ENCODE measurements at places on chromosomes 11 and 22.

- DNase-seq = no peak
These were observed 69.7 kb downstream of the RAB38 start for GRCh38 chr11:88105526-88105925.

DNA sequence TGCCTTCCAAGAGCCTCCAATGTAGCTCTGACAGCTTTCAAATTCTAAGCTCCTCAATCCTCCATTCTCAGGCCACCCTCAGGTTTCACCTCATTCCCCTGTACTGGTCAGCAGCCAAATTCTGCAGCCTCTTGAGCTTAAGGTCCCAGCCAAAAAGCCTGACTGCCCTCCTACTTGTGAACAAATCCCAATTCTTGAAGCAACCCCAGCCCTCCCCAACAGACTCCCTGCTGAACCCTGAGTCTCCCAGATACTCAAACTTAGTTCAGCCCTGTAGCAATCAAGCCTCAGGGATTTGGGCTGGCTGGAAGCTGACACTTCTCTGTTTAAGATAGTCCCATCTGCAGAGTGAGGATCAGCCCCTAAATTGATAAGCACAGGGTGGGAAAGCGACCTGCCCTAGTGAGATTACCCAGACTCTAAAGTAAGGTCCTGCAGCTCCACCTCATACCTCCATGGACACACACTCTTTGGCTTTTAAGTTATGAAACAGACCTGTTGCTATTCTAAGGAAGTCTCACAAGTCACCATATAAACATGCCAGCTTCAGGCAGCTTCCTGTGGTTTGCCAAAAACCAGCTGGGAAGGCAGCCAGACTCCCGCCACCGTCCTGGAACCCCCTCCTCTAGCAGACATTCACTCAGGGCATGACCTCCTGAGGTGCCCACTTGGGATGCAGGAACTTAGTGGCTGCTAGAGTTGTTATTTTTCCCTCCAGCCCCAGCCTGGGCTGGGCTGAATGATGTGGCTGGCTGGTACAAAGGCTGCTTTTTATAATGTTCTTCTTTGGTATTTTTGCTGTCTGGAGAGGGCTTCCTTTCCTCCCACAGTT lies 82.5 kb upstream of the PICALM start:
- DNase-seq = no peak

DNA sequence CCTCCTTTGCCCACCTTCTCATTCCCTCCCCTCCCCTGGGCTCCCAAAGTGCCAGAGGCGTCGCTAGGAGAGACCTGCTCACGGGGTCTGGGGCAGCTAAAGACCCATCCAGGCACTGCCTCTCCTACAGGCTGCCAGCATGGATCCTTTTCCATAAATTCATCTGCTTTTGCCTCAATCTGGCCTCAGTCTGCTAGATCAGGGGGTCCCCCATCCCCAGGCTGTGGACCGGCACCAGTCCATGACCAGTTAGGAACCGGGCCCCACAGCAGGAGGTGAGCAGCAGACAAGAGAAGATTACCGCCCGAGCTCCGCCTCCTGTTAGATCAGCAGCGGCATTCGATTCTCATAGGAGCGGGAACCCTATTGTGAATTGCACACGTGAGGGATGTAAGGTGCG lies 12.3 kb downstream of the LTO1 start:
- no peak for DNase-seq

DNA sequence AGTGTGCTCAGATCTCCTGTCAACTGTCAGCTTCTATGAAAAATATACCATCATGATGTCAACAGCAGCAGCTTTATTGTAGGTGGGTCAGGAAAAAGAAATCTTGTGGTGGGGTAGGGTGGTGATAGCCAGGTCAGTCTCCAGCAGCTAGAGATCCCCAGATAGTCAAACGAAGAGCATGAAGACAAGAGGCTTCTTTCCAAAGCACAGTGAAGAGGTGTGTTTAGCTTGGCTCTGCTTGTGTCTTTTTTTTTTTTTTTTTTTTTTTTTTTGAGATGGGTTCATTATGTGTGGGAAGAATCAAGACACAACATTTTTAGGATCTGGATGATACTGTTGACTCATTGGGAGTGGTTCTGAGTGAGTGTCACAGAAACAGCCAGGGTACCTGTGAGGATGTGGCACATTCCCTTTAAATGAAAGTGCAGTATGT lies 1075.5 kb downstream of the NTM start:
- no peak for DNase-seq

DNA sequence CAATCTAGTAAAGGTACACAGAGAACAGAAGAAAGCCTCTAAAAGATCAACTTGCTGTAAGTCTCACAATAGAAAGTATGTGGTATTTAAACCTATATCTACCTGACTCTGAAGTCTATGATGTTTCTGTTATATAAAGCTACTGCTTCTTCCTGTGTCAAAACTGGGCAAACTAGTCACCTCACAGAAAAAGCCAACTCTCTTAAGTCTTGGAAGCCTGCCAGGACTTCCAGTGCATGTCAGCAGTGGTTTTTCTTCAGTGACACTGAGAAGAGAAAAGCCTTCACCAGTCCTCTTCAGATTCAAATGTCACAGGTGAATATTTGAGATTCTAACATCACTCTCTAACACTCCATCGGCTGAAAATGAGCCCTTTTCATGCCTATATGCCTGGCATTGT lies 808.0 kb downstream of the DLG2 start:
- no peak for DNase-seq

DNA sequence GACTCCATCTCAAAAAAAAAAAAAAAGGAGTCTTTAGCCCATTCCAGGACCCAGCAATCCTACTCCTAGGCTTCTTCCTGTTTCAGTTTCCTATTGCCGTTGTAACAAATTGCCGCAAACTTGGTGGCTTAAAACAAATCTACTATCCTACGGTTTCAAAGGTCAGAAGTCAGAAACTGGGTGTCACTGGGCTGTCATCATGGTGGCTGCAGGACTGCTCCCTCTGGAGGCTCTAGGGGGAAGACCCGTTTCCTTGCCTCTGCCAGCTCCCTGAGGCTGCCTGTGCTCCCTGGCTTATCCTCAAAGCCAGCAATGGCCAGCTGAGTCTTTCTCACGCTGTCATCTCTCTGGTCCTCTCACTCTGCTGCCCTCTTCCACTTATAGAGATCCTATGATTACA lies 8.7 kb upstream of the DAGLA start:
- DNase-seq = no peak

GRCh38 chr11:121711939-121712338 lies 259.2 kb upstream of the SORL1-AS1 start:
- no peak for DNase-seq

DNA sequence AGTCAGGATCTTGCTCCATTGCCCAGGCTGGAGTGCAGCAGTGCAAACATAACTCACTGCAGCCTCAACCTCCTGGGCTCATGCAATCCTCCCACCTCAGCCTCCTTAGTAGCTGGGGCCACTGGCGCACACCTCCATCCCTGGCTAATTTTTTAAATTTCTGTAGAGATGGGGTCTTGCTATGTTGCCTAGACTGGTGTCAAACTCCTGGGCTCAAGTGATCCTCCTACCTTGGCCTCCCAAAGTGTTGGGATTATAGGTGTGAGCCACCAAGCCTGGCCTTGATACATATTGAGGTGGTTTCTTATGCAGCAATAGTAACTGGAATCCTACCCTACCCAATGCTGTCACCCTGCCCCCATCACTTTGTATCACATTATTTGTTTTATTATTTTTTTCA lies 32.4 kb downstream of the SCUBE1 start:
- DNase-seq = no peak

- no peak for DNase-seq
These were observed 3.6 kb downstream of the PATZ1 start for GRCh38 chr22:31342389-31343140.

DNA sequence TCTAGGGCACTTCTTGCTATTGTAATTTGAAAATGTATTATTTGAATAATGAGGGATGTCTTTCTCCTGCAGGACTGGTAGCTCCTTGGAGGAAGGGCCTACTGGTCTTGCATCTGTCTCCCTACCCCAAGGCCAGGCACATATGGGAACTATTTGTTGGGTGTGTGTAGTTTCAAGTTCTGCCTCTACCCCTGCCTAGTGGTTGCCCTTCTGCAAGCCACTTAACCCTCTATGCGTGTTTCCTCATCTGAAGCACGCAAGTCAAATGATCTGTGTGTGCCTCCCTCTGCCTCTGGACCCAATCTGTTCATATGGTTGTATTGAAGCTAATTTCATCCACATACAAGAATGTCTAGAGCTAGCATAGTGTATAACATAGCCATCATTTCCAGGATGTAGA lies 67.0 kb downstream of the WNT11 start:
- no peak for DNase-seq

- no peak for DNase-seq
These were observed 123.2 kb downstream of the KCNQ1OT1 start for GRCh38 chr11:2576549-2576948.

DNA sequence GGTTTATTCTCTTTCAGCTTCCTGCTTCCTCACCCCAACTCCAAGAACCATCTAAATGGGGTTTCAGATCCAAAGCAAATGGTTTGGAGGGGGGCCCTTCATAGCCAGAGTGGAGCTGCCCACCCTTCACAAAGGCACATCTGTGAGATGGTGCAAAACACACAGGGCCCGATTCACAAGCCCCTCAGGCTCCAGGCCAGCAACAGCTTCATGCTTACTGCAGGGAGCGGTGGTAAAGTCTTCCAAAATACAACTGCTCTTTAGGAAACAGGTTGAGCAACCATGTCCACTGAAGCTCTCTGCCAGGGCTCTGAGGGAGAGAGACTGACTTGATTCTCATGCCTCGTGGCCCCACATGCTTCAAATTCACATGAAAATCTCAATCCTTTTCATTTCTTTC lies 213.0 kb upstream of the NARS2 start:
- DNase-seq = no peak

- no peak for DNase-seq
These were observed 55.7 kb downstream of the MYO18B start for GRCh38 chr22:25797498-25798290.

DNA sequence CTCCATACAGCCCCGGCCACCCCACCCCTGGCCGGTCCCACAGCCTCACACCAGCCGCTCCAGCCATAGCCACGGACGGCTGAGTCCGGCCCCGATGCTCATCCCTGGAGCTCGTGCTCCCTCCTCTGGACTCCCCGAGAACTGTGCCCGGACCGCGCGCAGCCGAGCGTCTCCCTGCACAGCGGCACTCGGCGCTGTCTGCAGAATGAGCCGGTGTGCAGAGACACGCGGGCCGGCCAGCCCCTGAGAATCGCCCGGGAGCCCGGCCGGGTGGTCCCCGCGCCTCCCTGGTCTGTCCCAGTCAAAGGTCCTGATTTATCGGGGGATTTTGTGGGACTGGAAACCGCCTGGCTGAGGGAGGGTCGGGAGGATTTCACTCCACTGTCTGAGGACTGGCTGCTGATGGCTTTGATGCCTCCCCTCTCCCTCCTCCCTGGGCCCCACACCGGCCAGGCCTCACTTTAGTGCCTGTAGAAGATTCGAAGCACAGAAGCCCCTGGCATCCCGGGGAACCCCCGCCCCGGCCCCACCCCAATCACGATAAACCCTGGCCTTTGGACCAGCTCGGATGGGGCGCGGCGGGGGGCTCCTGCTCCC lies 102.7 kb downstream of the BRD1 start:
- DNase-seq = peak; percentile 70

GRCh38 chr22:44396727-44397722 lies 84.3 kb upstream of the SHISAL1 start:
- no peak for DNase-seq

DNA sequence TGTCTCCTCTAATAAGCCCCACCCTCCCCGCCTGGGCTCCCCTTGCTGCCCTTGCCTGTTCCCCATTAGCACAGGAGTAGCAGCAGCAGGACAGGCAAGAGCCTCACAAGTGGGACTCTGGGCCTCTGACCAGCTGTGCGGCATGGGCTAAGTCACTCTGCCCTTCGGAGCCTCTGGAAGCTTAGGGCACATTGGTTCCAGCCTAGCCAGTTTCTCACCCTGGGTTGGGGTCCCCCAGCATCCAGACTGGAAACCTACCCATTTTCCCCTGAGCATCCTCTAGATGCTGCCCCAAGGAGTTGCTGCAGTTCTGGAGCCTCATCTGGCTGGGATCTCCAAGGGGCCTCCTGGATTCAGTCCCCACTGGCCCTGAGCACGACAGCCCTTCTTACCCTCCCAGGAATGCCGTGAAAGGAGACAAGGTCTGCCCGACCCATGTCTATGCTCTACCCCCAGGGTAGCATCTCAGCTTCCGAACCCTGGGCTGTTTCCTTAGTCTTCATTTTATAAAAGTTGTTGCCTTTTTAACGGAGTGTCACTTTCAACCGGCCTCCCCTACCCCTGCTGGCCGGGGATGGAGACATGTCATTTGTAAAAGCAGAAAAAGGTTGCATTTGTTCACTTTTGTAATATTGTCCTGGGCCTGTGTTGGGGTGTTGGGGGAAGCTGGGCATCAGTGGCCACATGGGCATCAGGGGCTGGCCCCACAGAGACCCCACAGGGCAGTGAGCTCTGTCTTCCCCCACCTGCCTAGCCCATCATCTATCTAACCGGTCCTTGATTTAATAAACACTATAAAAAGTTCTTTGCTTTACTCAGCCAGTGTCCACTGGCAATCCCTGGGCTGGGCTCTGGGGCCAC lies 14.4 kb downstream of the TSKU start:
- no peak for DNase-seq

DNA sequence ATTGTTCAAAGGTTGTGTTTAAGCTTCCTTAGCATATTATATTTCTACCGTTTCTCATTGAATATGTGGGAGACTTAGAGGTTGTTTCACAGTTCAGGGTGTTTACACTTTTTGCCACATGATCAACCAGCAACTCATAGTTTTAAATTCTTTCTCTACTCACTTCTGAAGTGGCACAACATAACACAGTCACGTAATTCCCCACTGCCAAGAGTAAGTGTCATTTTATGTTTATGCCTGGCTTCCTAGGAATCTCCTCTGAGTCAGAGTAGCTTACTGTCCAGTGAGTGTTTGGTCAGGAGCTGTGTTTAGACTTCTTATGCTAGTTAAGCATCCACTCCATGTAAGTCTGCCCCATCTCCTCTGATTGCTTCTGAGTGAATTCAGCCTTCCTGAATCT lies 520.8 kb upstream of the KIRREL3 start:
- DNase-seq = no peak

- peak; percentile 2 for DNase-seq
These were observed 8.8 kb downstream of the SCGB2A1 start for GRCh38 chr11:62217191-62217748.

GRCh38 chr11:105829084-105829483 lies 193.0 kb downstream of the MSANTD4 start:
- DNase-seq = no peak

DNA sequence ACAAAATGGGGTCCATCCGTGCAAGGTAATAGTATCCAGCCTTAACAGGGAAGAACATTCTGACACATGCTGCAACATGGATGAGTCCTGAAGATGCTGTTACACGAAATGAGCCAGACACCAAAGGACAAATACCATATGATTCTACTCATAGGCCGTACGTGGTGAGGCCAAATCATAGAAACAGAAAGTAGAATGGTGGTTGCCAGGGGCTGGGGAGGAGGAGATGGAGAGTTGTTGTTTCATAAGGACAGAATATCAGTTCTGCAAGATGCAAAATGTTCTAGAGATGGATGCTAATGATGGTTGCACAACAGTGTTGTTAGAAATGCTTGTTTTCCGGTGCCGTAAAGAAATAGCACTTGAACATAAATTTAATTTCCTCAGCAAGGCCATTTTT lies 2.6 kb downstream of the TBX10 start:
- no peak for DNase-seq

- DNase-seq = no peak
These were observed 97.7 kb downstream of the LARGE2 start for GRCh38 chr11:46020084-46020599.
